ENCODE measurements at places on chromosomes 5 and 9.

- no peak for DNase-seq
Observed at GRCh38 chr5:142143878-142144277, 35.3 kb downstream of the NDFIP1 start.

- DNase-seq, result no peak
Observed at GRCh38 chr9:90000925-90001324, 396.1 kb downstream of the GADD45G start.

DNA sequence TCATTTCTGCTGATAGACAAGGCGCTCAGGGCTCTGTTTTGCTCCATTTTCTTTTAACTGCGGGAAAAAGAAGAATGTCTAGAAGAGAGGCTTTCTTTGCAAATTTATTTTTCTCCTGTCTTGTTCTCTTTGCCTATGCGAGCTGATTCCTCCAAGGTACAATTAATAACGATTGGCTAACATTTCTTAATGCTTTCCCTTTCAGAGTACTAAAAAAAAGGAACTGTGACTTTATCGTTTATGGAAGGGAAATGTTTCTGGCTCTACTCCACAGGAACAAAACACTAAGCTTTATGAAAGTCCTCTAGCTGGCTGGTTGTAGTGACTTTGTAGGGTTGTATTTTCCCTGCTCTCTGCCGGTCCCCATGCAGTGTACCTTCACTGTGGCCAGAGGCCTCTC is 11.7 kb downstream of the NSG2 start:
- DNase-seq, result no peak

GRCh38 chr9:116767219-116767618 is 80.1 kb downstream of the TRIM32 start:
- no peak for DNase-seq

DNA sequence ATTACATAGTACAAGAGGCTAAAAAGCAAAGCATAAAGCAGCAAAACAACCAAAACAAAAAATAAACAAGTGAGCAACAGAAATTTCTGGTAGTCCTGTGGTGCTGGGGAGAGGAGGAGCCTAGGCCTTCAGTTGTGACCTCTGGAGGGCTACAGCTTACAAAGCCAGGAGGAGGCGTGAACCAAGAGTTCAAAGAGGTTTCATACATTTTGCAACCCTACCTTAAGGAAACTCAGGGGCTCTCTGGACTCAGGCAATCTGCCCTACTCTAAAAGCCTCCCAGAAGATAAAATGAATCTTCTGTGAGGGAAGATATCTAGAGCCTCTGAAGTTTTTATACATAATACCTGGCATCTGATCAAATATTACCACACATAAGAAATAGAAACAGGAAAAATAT is 187.4 kb downstream of the AGTPBP1 start:
- DNase-seq, result no peak

DNA sequence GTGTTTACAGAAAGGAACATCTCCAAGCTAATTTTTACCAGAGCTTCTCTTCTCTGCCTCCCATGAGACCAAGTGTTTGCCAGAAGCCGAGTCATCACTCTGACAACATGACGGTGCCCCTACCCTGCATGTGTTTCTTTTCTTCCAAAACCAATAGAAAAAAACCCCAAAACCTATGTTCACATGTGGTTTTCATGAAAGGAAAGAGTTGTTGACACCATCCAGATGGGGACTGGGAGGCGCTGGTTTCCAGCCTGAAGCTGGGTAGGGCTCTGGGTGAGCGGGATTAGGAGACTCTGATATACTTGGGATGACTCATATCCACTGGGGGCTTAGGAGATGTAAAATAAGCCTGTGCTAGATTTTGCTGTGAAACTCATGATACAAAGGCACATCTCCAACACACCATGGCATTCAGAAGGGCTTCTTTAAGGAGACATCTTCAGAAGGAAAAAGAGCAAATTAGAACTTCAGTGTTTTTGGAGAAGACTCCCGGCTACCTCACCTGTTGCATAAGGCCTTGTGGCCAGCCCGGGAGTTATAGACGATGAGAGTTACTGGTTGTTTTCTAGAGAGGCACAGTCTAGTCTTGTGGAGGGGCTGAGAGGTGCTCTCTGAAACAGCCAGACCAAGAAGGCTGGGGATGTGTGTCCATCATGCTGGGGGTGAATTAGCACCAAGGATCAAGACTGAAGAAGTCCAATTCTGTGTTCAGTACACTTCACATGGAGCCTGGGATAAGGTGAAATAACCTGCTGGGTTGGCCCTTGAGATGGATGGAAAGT is 108.9 kb upstream of the LHFPL2 start:
- no peak for DNase-seq

DNA sequence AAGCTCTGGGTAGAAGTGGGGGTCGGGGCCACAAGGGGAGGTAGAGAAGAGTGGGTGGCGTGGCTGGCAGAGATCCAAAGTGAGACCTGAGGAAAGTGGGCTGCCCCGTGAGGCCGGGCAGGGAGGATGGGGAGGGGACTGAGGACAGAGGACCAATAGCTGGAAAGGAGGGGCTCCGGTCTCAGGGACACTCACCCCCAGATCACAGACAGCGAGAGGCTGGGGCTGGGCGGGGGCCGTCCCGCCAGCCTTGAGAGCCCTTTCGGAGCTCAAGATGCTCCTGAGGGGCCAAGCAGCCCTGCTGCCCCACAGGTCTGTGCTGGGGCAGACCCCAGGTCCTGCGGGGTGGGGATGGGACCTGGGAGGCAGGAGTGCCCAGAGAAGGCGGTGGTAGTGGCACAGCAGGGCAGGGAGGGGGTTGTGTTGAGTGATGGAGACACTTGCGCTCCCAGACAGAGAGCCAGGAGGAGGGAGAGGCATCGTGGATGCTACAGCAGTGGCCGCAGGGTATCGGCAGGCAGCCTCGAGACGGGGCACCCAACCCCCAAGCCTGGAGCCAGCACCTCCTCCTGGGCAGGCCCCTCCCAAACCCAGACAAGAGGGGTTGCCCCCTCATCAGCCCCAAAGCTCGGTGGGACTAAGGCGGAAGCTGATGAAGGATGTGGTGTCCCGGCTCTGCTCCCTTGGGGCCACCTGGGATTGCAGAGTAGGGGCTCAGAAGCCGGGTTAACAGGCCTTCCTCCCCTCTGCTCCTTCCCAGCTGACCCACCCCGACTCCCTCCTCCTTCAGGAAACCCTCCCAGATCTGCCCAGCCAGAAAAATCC is 3.4 kb downstream of the SARDH start:
- DNase-seq, result no peak

DNA sequence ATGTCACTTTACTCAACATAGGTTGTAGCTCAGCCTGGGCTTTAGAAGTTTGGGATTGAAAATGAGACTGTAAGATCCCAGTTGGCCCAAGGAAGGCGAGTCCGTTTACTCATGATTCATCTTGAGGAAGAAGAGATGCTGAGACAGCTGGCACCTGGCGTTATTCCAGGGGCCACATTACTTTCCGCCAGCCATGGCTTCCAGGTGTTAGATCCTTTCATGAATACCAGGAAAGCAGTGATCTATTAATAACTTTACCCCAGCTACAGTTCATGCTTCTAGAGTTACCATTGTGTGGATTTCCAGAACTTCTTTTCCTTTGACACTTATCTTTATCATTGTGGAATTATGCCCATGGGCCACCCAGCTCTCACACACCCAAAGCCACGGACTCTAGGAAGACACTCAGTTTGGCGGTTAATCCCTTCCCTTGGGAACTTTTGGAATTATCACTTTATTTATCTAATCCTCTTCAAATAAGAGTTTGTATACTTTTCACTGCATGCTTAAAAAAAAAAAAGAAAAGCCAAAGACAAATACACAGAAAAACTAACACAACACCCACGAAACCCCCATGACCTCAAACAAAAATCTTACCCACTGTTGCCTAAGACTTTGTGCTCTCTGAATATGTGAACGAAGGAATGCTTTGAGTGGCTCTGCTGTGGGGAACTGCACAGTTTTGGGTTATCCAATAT is 26.9 kb downstream of the RAI14 start:
- no peak for DNase-seq
